Endodermal cell (in vitro differentiated cells): ENCODE measurements at places on chromosomes 3 and 15. TPM values are rescaled to one million over a fixed set of nuclear protein-coding genes. Genes with fewer than 3 reads are reported as not detected.

- no peaks in the 10 kb centered on the region for H3K4me1 ChIP-seq
- no peak overlapping the region for H3K4me3 ChIP-seq
- peak; percentile 34 for DNase-seq
- H3K27me3 ChIP-seq = no peaks in the 10 kb centered on the region
- H3K36me3 ChIP-seq = no peaks in the 10 kb centered on the region
Observed at GRCh38 chr3:126125781-126126251, 41.9 kb upstream of the SLC41A3 start.

DNA sequence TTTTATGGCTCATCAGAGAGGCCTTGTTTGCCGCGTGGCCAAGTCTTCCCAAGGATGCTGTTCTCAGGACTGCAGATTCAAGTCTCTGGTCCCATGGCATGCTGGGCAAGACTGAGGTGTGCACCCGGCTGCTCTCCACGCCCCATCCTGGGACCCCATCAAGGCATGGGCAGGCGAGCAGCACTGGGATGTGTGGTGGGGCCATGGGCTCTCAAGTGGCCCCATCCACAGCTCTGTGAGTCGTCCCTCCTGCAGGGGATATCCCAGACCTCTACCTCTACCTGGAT is 13.1 kb upstream of the GP9 start:
- peaks cover 4% of the 10 kb centered on the region for H3K4me1 ChIP-seq
- no peaks in the 10 kb centered on the region for H3K27me3 ChIP-seq
- no peak overlapping the region for H3K27ac ChIP-seq
- peak; percentile 31 for DNase-seq
- no peaks in the 10 kb centered on the region for H3K36me3 ChIP-seq
- no peak overlapping the region for H3K4me3 ChIP-seq

DNA sequence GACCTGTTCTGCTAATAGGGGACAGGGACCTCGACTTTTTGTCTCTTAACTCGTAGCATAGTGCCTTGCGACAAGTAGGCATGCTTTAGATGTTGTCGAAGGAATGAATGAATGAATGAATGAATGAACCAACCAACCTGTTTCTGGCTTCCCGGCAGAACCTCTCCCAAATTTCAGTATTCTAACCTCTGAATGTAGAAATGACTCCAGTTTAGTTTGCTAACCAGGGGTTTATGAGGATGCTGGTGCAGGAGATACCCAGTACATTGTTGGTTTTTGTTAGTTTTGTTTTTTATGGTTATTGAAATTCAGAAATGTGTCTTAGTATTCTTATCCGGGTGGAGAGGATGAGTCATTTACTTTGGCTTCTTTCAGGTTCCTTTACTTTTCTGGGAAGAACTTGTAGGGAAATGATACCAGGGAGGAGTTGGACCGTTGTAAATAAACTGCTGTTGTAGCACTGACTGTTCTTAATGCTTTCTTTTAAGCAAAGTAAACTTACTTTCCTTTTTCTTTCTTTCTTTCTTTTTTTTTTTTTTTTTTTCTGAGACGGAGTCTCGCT is 29.6 kb upstream of the EHHADH start:
- H3K27ac ChIP-seq = no peak overlapping the region
- no peak for DNase-seq
- H3K4me3 ChIP-seq = peak overlapping the region; percentile 93
- no peaks in the 10 kb centered on the region for H3K4me1 ChIP-seq

Gene CYP1A1
- total RNA-seq = 0.31 TPM in 1 of 3 replicates, not detected in the others

DNA sequence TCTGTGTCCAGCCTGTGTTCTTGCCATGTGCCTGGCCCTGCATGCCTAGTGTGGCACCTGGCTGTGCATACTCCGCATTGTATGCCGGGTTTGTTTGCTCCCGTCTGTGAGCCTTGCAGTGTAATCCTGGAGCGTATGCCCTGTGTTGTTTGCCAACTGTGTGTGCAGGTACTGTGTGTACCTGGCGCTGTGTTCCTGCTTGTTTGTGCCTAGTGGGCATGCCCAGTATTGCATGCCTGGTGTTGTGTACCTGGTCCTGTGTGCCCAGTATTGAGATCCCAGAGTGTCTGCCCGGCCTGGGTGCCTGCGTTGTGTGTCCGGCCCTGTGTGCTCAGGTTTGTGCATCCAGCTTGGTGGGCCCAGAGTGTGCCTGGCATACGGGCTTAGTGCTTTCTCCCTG is 54.5 kb upstream of the CHRNA7 start:
- no peaks in the 10 kb centered on the region for H3K36me3 ChIP-seq
- peaks cover 9% of the 10 kb centered on the region for H3K27me3 ChIP-seq
- H3K4me3 ChIP-seq = no peak overlapping the region
- DNase-seq = peak; percentile 66
- no peaks in the 10 kb centered on the region for H3K4me1 ChIP-seq

DNA sequence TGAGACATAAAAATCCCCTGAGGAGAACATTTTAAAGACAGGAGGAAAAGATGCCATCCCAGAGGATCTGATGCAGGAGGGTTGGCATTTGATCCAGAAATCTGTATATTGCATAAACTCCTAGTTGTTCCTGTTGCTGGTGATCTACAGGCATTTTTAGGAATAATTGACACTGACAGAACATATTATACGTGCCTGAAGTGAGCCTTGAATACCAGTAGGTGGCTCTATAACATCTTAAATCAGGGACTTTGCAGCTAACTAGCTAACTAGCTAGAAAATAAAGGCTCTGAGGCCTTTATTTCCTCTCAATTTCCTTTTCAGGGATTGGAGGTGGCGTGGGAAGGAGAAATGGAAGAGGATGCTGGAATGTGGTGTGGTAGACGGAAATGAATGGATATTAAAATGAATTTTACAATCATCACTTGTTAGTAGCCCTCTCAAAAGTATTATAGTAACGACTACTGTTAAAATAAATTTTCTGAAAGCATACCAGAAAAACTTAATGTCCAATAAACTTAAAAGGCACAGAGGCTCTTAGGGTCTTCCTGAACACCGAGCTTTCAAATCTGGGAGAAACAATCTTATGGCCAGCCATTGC is 73.8 kb upstream of the ZBED2 start:
- no peaks in the 10 kb centered on the region for H3K4me1 ChIP-seq
- no peaks in the 10 kb centered on the region for H3K36me3 ChIP-seq
- peaks cover 13% of the 10 kb centered on the region for H3K27me3 ChIP-seq
- no peak for DNase-seq
- H3K4me3 ChIP-seq = no peak overlapping the region

- peak; percentile 55 for DNase-seq
- H3K27me3 ChIP-seq = no peaks in the 10 kb centered on the region
- peaks cover 40% of the 10 kb centered on the region for H3K36me3 ChIP-seq
- no peak overlapping the region for H3K4me3 ChIP-seq
- H3K27ac ChIP-seq = no peak overlapping the region
Observed at GRCh38 chr3:190038050-190038933, 82.4 kb downstream of the P3H2 start.

DNA sequence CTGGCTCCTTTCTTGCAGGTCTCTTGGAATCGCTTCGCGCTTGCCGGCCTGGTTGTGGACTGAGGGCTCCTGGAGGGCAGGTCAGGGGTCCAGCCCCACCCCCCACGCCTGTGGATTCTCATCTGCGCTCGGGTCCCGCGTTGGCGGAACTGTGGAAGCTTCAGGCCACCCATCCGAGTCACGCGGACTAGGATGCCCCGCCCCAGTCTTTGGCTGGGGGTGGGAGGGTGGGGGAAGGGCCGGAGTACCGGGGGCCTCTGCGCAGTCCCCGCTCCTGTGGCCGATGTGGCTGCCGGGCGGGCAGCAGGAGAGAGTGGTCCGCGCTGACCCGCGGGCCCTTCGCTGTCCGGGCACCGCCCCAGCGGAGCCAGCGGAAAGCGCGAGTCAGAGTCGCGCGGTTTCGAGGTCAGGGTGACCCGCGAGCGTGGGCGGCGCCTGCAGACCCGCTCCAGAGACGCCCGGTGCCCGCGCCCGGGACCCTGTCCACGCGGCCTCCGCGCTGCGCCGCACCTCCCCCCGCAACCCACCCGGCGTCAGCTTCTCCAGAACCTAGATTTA is 114.2 kb downstream of the KLF13 start:
- peak; percentile 66 for DNase-seq
- H3K4me3 ChIP-seq = no peak overlapping the region
- H3K4me1 ChIP-seq = no peaks in the 10 kb centered on the region

DNA sequence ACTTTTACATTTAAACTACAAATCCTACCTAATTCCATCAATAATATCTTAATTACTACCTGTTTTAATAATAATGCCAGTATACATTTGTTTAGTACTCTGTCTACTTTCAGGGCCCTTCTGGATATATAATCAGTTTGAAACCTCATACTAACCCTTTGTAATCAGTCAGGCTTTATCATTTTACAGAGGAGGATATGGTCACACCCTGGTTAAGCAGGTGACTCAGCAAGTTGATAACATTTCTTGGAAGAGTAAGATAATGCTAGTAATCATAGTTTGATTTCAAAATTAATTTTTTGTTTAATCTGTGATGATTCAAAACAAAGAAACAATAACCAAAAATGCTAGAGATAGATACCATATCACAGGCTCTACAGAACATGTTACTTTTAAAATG is 208.2 kb upstream of the MANF start:
- no peak overlapping the region for H3K27ac ChIP-seq
- H3K27me3 ChIP-seq = no peaks in the 10 kb centered on the region
- no peak for DNase-seq

DNA sequence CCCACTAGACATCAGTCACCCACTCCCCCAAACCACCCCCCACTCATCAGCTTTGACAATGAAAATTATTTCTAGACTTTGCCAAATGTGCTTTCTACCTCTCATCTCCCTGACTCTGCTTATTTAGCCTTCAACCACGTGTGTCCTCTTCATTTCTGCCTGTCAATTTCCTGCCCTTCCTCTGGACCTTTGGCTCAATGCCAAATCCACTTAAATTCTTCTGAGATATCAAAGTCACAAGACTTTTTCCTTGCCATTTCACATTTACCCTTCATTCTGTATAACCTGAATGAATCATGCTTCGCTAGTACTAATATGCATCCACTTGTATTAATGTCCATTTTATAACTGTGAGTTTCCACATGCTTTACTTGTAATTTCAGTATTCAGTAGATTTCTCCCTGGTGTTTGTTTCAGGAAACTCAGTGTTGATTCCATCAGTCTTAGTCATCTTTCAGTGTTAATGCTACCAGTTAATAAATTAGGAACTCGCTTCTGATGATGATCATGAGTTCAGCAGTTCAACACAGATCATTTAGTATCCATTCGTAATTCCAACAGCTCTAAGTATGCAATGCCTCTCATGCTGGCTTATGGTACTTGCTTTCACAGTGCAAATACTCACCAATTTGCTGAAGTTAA is 128.2 kb upstream of the OSTN start:
- H3K4me1 ChIP-seq = no peaks in the 10 kb centered on the region
- no peaks in the 10 kb centered on the region for H3K27me3 ChIP-seq
- no peak overlapping the region for H3K4me3 ChIP-seq
- DNase-seq = no peak
- no peaks in the 10 kb centered on the region for H3K36me3 ChIP-seq

DNA sequence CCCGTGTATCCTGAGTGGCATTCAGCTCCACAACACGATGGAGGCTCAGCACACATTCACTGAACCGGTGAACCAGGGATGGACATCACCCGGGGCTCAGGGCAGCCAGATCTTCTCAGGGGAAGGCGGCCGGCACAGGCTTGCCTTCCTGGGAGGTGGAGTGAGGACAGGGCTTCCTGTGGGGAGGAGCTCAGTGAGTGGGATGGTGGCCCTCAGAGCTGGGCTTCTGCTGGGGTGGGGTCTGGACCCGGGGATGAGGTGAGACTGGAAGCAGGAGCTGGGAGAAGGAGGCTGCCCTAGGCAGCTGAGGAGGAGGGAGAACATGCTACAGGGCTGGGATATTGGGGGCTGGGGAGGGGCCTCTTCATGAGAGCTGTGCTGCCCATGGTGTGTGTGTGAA is 58.5 kb upstream of the PRR23E start:
- peaks cover 41% of the 10 kb centered on the region for H3K27me3 ChIP-seq
- no peak overlapping the region for H3K27ac ChIP-seq

Gene CADPS
- 10.4 to 11.7 TPM (median 11.6 TPM) in 3 replicates for total RNA-seq

DNA sequence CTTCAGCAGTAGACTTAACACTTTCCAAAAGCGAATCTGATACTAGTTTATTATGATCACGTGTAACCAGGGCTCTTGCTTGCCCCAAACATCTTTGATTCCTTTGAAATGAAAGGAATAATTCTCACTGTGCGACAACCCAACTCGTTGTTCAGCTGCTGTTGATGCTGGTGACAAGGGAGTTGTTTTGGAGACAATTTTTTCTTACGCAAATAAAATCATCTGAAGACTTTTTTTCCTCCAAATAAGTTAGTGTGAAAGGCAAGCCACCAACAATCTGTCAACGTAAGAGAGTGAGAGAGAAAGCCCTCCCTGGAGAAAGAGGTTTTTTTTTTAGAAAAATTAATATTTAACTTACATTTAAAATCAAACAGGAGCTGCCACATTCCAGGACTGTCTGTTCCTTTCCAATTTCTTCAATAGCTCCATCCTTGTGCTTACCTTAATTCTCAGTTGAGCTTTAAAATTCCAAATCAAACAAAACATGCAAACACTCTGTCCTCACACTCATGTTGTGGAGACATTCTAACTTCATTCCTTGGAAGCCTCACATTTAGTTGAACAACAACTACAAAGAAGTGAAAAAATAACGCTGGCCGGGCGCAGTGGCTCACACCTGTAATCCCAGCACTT is 4.9 kb upstream of the P3H2 start:
- H3K4me3 ChIP-seq = no peak overlapping the region
- H3K27me3 ChIP-seq = no peaks in the 10 kb centered on the region
- H3K4me1 ChIP-seq = peaks cover 2% of the 10 kb centered on the region
- H3K36me3 ChIP-seq = no peaks in the 10 kb centered on the region

Gene ZNF501
- total RNA-seq = 6.6 and 8.5 TPM in 2 replicates

Gene SKOR1
- total RNA-seq = 0.14 and 0.37 TPM in 2 replicates

DNA sequence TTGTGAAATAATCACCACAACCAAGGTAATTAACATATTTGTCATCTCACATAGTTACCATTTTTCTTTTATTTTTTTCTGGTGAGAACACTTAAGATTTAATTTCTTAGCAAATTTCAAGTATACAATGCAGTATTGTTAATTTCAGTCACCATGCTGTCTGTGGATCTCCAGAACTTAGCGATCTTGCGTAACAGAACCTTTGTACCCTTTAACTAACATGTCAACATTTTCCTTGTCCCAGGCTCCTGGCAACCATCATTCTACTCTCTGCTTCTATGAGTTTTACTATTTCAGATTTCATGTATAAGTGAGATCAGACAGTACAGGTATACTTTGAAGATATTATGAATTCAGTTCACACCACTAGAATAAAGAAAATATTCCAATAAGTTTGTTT is 154.4 kb downstream of the KCNAB1 start:
- no peaks in the 10 kb centered on the region for H3K4me1 ChIP-seq
- no peak overlapping the region for H3K4me3 ChIP-seq
- H3K36me3 ChIP-seq = no peaks in the 10 kb centered on the region
- DNase-seq = no peak
- H3K27me3 ChIP-seq = no peaks in the 10 kb centered on the region

- H3K27me3 ChIP-seq = no peaks in the 10 kb centered on the region
- peak overlapping the region; percentile 94 for H3K4me3 ChIP-seq
- H3K36me3 ChIP-seq = no peaks in the 10 kb centered on the region
- no peak for DNase-seq
- H3K4me1 ChIP-seq = peaks cover 16% of the 10 kb centered on the region
Observed at GRCh38 chr3:25430287-25430934, 2.3 kb downstream of the RARB start.

Gene DAZL
- not detected in 3 replicates for total RNA-seq

Gene CFAP91
- 4.1 to 10.5 TPM (median 9.8 TPM) in 3 replicates for total RNA-seq

Gene BFSP2
- total RNA-seq = not detected in 2 replicates

GRCh38 chr3:133745108-133745507 is 1.1 kb upstream of the TF start:
- no peak for DNase-seq
- peaks cover 74% of the 10 kb centered on the region for H3K27me3 ChIP-seq
- H3K4me3 ChIP-seq = no peak overlapping the region
- H3K4me1 ChIP-seq = no peaks in the 10 kb centered on the region
